ENCODE measurements at places on chromosomes 6 and 20. TPM values are rescaled to one million over a fixed set of nuclear protein-coding genes. Genes with fewer than 3 reads are reported as not detected.

- no peak for DNase-seq
These were observed 88.8 kb downstream of the PCSK2 start for GRCh38 chr20:17315407-17316231.

- DNase-seq, result no peak
These were observed 25.2 kb upstream of the C20orf204 start for GRCh38 chr20:64010711-64011237.

- DNase-seq, result no peak
These were observed 86.8 kb downstream of the CNBD2 start for GRCh38 chr20:36055145-36055544.

- DNase-seq, result no peak
These were observed 731.0 kb downstream of the EPHA7 start for GRCh38 chr6:92688342-92688741.

GRCh38 chr6:167827583-167828324 lies 1.0 kb downstream of the AFDN start:
- no peak for DNase-seq

Gene FAM217A
- total RNA-seq, result not detected

DNA sequence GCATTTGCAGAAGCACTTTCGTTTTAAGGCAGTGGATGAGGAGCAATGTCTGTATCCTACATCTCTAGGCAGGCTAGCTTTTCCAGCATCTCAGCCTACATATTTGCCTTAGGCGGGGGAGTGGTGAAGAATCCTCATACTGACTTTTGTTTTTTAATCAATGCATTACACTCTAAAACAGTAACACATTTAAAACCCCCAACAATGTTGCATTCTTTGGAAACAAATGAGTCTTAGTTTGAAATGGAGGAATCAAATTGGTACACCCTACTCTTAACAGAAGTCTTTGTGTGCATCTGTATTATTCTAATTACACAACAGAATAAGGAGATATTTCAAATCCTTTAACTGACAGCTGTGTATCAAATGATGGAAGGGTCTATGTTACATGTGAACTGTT lies 9.0 kb downstream of the NKAIN2 start:
- no peak for DNase-seq

All from A172 (cell line).